Osteocyte (in vitro differentiated cells): ENCODE measurements at places on chromosomes 13 and 19. TPM values are rescaled to one million over a fixed set of nuclear protein-coding genes. Genes with fewer than 3 reads are reported as not detected.

GRCh38 chr13:73001971-73002370 is 56.8 kb upstream of the KLF5 start:
- H3K36me3 ChIP-seq, result peaks cover 5% of the 10 kb centered on the region
- H3K27ac ChIP-seq, result no peak overlapping the region
- peaks cover 5% of the 10 kb centered on the region for H3K4me1 ChIP-seq

- no peaks in the 10 kb centered on the region for H3K4me1 ChIP-seq
- H3K27ac ChIP-seq, result no peak overlapping the region
- H3K4me3 ChIP-seq, result no peak overlapping the region
- no peaks in the 10 kb centered on the region for H3K36me3 ChIP-seq
- H3K27me3 ChIP-seq, result no peaks in the 10 kb centered on the region
Observed at GRCh38 chr13:53012707-53013106, 15.9 kb upstream of the OLFM4 start.

DNA sequence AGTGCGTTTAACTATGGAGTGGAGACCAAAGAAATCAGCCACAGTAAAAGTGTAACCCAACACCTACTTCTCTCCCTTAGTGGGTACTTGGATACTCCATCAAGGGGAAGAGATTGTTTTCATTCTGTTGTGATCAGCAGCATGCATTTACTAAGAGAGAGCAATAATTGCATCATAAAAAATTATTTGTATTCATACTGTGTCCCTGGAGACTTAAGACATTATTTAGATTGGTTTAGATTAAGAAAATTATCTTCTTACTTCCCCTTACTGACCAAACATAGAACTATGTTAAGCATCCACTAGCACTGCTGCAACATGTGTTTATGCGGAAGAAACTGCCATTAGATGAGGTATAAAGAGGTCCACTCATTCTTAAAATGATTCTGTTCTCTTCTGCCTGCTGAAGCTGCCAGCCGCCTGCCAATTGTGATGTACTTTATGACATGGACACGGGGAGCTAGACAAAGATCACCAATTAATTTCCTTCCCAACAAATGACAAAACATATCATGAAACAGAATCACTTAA is 738.5 kb downstream of the DIAPH3 start:
- no peaks in the 10 kb centered on the region for H3K36me3 ChIP-seq
- no peaks in the 10 kb centered on the region for H3K27me3 ChIP-seq
- no peak overlapping the region for H3K4me3 ChIP-seq
- peaks cover 16% of the 10 kb centered on the region for H3K4me1 ChIP-seq

- H3K27ac ChIP-seq, result no peak overlapping the region
Observed at GRCh38 chr13:29239653-29240525, 355.6 kb downstream of the SLC7A1 start.

GRCh38 chr13:87384099-87384498 is 287.1 kb upstream of the SLITRK5 start:
- H3K36me3 ChIP-seq, result no peaks in the 10 kb centered on the region
- no peak overlapping the region for H3K27ac ChIP-seq
- no peaks in the 10 kb centered on the region for H3K27me3 ChIP-seq
- no peaks in the 10 kb centered on the region for H3K4me1 ChIP-seq
- H3K4me3 ChIP-seq, result no peak overlapping the region

GRCh38 chr19:53947624-53948023 is 15.1 kb upstream of the CACNG8 start:
- H3K27me3 ChIP-seq, result peaks cover 13% of the 10 kb centered on the region
- DNase-seq, result no peak
- H3K4me1 ChIP-seq, result no peaks in the 10 kb centered on the region
- no peaks in the 10 kb centered on the region for H3K36me3 ChIP-seq
- H3K27ac ChIP-seq, result no peak overlapping the region
- H3K4me3 ChIP-seq, result no peak overlapping the region

GRCh38 chr19:1768248-1768647 is 14.9 kb downstream of the ONECUT3 start:
- DNase-seq, result no peak
- no peaks in the 10 kb centered on the region for H3K4me1 ChIP-seq
- peaks cover 47% of the 10 kb centered on the region for H3K27me3 ChIP-seq
- H3K4me3 ChIP-seq, result no peak overlapping the region

DNA sequence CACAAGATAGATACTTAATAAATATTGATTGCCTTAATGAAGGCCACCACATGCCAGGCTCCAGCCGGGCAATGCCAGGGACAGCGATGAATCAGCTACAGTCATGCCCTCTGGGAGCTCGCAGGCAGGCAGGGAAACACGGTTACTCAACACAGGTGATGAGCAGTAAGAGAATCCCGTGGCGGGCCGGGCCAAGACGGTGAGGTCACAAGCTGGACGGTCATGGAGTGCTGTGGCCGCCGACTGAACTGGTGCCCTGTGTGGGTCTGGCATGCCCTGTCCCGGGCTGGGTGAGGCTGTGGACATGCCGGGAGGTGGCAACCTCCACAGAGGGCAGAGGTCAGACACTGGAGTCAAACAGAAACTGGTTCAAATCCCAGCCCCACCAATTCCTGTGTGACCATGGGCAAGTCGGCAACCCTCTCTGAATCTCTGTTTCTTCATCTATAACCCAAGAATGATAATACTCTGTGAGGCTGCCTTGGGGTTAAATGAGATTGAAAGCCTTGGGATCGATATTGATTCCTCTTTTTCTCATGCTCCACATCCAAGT is 13.2 kb upstream of the PAK4 start:
- no peak overlapping the region for H3K4me3 ChIP-seq
- H3K36me3 ChIP-seq, result no peaks in the 10 kb centered on the region
- H3K27me3 ChIP-seq, result peaks cover 23% of the 10 kb centered on the region
- peaks cover 3% of the 10 kb centered on the region for H3K4me1 ChIP-seq

DNA sequence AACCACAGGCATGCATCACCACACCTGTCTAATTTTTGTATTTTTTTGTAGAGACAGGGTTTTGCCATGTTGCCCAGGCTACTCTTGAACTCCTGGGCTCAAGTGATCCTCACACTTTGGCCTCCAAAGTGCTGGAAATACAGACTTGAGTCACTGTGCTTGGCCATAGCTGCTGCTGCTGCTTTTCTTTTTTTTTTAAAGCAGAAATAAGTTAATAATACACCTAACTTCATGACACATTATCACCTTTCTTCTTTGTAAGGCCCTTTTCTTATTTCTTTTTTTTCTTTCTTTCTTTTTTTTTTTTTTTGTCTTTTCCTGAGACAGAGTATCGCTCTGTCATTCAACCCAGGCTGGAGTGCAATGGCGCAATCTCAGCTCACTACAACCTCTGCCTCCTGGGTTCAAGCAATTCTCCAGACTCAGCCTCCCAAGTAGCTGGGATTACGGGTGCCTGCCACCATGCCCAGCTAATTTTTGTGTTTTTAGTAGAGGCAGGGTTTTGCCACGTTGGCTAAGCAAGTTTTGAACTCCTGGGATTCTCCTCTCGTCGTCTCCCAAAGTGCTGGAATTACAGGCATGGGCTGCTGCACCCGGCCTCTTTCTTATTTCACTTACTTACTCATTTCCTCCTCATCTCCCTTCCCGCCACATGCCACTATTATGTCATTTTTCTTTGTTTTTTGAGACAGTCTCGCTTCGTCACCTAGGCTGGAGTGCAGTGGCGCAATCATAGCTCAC is 8.7 kb downstream of the SHKBP1 start:
- H3K27ac ChIP-seq, result peak overlapping the region; percentile 36
- no peak for DNase-seq
- H3K4me3 ChIP-seq, result no peak overlapping the region
- H3K36me3 ChIP-seq, result peaks cover 29% of the 10 kb centered on the region

DNA sequence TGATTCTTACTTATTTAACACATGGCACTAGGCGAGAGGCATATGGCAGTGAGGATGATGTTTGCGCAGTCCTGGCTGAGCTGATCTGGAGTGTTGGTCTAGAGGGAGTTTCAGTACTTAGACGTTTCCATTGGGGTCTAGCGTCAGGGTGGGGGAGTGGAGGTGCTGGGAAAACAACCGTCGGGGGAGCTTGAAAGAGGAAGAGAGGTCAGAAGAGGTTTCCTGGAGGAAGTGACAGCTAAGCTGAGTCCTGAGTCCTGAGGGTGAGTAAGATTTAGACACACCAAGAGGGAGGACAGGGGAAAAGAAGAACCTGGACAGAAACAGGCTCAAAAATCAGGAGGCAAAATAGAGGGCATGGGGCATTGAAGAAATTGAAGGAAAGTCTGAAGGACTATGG is 81.4 kb downstream of the ALOX5AP start:
- H3K4me1 ChIP-seq, result peaks cover 9% of the 10 kb centered on the region
- no peaks in the 10 kb centered on the region for H3K36me3 ChIP-seq
- H3K27ac ChIP-seq, result no peak overlapping the region
- no peak for DNase-seq

GRCh38 chr13:39603424-39603947 is 493 bp upstream of the LHFPL6 start:
- peak overlapping the region; percentile 96 for H3K4me3 ChIP-seq
- no peak for DNase-seq
- no peaks in the 10 kb centered on the region for H3K27me3 ChIP-seq
- H3K36me3 ChIP-seq, result peaks cover 13% of the 10 kb centered on the region

- DNase-seq, result no peak
- peaks cover 7% of the 10 kb centered on the region for H3K4me1 ChIP-seq
- H3K27ac ChIP-seq, result no peak overlapping the region
Observed at GRCh38 chr19:46441866-46442265, 13.1 kb upstream of the PNMA8C start.

DNA sequence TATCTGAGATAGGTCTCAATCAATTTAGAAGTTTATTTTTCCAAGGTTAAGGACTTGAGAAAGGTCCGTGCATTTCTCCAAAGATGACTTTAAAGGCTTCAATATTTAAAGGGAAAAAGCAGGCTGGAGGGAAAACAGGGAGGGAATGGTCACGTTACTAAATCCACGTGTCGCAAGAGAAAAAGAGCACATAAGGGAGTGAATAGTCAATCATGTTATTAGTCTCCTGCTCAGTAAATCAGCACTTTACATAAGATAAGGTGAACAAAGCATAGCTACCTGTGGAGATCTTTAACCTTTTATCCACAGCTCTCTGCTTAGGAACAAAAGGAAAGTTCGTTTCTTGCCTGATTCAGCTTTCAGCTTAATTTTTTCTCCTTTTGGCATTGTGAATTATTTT is 31.3 kb upstream of the LSM14A start:
- no peaks in the 10 kb centered on the region for H3K27me3 ChIP-seq
- no peaks in the 10 kb centered on the region for H3K4me1 ChIP-seq
- H3K36me3 ChIP-seq, result no peaks in the 10 kb centered on the region
- H3K4me3 ChIP-seq, result no peak overlapping the region
- DNase-seq, result no peak

DNA sequence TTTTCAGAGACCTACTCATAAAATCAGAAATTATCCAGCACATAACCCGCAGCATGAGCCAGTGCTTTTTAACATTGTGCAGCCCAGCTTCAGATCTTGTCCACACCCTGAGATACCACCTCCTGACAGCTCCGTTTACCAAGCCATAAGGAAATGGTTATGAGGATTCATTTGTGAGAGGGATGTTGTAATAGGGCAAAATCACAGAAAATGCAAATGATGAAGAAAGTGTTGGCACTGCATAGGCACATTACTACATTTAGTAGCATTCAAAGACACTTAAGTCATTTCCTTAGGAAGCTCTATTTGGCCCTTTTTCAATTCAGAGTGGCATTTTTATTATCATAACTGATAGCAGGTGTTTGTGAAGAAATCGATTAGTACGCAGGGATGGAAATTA is 277.5 kb downstream of the DNAJC15 start:
- peaks cover 49% of the 10 kb centered on the region for H3K4me1 ChIP-seq
- H3K36me3 ChIP-seq, result peaks cover 6% of the 10 kb centered on the region
- no peaks in the 10 kb centered on the region for H3K27me3 ChIP-seq
- no peak for DNase-seq
- H3K4me3 ChIP-seq, result no peak overlapping the region

DNA sequence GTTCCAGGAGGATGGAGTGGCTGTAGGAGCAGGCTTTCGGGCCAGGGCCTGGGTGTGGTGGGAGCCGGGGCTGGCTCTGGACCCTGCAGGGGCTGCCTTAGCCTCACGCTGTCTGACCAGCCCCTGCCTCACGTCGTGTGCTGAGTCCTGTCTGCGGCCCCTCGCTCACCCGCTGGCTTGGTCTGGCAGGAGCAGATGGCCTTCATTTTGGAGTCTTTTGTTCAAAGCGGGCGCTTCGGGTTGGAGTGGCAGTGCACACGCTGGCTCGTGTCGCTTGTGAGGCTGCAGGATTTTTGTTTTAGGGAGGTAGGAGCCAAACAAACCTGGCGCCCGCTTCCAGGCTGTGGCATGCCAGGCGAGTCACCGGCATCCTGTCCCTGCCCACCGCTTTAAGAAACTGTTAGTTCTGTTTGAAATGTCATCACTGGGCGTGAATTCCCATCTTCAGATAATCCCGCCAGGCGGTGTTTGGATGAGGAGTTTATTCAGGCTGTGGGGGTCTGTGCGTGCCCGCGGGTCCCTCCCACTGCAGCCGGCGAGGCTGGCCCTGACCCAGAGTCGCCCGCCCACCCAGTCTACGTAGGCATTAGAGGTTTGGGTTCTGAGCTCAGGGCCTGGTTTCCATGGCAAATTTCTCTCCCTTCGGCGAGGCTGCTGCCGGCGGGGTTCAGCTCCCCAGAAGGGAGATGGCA is 89.8 kb downstream of the KDM4B start:
- H3K27ac ChIP-seq, result no peak overlapping the region
- no peaks in the 10 kb centered on the region for H3K4me1 ChIP-seq
- no peak for DNase-seq
- H3K4me3 ChIP-seq, result no peak overlapping the region

DNA sequence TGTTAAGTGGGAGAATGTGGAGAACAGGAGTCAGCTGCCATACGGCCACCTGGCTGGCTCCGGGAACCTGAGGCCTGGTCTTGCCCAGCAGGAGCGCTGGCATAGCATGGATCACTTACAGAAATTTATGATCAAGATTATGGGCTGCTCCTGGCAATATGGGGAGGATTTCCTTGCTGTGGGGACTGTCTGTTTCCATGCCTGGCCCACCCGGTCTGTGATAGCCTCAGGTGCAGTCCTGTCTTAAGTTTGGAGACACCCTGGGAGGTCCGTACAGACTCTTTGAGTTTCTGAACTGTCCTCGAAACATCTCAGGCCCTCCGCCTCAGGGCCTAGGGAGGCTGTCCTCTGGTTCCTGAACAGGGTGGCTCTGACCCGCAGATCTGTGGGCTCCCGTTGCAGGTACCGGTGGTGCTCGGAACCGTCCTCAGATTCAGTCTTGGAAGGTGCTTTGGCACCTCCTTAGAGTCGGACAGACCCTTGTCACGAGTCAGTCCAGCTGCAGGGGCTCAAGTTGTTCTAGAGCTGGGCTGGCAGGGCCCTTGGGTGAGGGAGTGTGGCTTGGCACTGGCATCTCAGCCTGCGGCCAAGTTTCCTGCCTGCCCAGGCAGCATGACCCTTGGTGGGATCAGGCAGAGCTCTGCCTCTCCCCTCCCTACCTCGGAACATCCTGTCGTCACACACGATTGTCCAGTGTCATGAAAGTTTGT is 4.9 kb downstream of the TFDP1 start:
- no peaks in the 10 kb centered on the region for H3K27me3 ChIP-seq
- H3K4me3 ChIP-seq, result no peak overlapping the region
- peak; percentile 76 for DNase-seq
- H3K4me1 ChIP-seq, result peaks cover 19% of the 10 kb centered on the region

- H3K36me3 ChIP-seq, result no peaks in the 10 kb centered on the region
- no peak overlapping the region for H3K4me3 ChIP-seq
- DNase-seq, result no peak
- no peaks in the 10 kb centered on the region for H3K4me1 ChIP-seq
- H3K27me3 ChIP-seq, result no peaks in the 10 kb centered on the region
- no peak overlapping the region for H3K27ac ChIP-seq
Observed at GRCh38 chr13:74710006-74710405, 575.8 kb upstream of the KLF12 start.

Gene PCDH9
- total RNA-seq, result 33.8 and 34.6 TPM in 2 replicates

Gene LGALS7B
- total RNA-seq, result not detected in 2 replicates

Gene ANKRD24
- total RNA-seq, result 0.73 and 0.89 TPM in 2 replicates

Gene TMEM150B
- total RNA-seq, result not detected in 2 replicates

Gene EPSTI1
- total RNA-seq, result 10.5 and 13.2 TPM in 2 replicates

Gene NCCRP1
- not detected in 2 replicates for total RNA-seq

Gene SWSAP1
- 1.3 and 2.4 TPM in 2 replicates for total RNA-seq

Gene ZMYM5
- total RNA-seq, result 18.0 and 18.3 TPM in 2 replicates

Gene TSKS
- not detected in 2 replicates for total RNA-seq
